ENCODE measurements at places on chromosomes 5 and 9.

- no peak for DNase-seq
These were observed 157.8 kb downstream of the NXNL2 start for GRCh38 chr9:88692827-88693226.

- DNase-seq: no peak
These were observed 222.4 kb upstream of the IRX4 start for GRCh38 chr5:2105141-2105540.

DNA sequence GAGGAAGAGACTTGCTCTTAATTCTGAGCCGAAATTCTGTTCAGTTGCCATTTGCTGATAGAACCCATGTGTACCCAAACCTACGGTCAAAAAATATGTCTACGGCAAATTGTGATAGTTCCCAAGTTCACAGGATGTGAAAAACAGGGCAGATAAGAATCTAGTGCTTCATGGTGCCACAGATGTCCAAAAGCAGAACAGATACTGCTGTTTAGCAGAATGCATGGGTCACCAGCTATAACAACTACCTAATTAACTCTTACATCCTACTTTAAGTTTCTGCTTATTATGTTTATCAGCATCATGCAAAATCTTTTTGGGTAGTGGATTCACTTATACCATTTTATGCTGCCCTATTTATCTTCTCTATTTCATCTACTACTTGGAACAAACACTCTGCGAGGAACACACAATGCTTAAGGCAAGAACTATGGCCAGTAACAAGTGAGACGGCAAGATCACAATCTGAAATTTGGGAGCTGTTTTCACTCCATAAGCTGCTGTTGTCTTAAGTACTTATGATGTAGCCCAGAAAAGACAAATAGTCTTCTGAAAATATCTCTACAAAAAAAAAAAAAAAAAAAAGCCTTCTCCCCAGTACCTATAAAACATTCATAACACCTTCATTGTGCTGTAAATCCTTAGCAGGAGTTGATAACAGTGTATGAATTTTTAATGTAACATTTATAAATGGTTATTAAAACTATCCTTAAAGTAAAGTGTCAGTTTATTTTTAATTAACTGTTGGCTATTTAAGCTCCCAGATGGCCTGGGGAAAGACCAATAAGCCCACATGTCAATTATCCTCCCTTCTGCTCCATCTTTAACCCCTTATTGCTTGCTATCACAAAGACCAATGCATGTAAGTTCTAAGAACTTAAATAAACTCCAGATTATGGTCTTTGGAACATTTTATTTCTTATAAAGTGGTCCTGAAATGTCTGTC, 232.3 kb downstream of the TLR4 start:
- DNase-seq: peak; percentile 27

DNA sequence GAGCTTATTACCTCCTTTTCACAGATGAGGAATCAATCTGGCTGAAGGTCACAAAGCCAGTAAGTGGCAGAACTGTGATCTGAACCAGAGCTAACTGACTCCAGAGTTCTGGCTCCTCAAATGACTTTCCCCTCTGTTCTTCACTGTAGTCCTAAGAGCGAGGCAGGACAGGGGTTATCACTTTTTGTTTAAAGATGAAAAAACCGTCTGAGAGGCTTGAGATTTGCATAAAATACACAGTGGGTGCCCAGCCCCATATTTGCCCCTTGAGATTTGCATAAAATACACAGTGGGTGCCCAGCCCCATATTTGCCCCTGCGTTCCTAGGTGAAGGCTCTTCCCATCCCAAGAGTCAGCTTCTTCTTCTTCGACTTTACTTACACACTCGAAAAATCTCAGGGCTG, 667 bp downstream of the FBXO10 start:
- no peak for DNase-seq

DNA sequence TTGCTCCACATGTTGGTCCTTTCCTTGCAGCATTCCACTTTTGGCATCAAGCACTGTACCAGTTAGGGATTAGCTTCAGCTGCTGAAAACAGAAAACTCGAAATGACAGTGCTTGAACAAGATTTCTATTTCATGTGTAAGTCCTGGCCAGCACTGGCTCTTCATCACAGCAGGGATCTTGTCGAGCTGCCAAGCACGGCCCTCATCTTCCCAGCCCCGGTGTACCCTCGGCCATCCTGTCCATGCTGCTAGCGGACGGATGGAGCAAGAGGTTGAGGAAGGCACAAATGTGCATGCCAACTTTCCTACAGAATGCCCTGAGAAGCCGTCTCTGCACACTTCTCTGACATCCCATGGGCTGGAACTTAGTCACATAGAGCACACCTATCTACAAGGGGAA, 130.6 kb downstream of the TENT4A start:
- DNase-seq: no peak

DNA sequence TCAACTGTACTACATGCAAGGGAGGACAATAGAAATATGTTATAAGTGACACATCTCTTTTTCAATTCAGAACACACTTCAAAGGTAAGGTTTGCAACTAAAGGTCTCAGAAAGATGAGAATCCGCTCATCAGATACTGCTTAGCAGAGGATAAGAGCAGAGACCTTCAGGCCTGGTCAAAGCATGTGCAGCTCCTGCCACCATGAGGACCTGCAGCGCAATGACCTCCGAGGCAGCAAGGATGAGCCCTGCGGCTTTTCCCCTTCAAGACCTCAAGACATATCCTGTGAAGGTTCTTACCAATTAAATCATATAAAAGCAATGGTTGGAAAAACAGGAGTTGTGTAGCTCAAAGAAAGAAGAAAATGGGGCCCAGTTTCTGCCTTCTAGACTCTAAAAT, 135.8 kb downstream of the TRIM36 start:
- no peak for DNase-seq

DNA sequence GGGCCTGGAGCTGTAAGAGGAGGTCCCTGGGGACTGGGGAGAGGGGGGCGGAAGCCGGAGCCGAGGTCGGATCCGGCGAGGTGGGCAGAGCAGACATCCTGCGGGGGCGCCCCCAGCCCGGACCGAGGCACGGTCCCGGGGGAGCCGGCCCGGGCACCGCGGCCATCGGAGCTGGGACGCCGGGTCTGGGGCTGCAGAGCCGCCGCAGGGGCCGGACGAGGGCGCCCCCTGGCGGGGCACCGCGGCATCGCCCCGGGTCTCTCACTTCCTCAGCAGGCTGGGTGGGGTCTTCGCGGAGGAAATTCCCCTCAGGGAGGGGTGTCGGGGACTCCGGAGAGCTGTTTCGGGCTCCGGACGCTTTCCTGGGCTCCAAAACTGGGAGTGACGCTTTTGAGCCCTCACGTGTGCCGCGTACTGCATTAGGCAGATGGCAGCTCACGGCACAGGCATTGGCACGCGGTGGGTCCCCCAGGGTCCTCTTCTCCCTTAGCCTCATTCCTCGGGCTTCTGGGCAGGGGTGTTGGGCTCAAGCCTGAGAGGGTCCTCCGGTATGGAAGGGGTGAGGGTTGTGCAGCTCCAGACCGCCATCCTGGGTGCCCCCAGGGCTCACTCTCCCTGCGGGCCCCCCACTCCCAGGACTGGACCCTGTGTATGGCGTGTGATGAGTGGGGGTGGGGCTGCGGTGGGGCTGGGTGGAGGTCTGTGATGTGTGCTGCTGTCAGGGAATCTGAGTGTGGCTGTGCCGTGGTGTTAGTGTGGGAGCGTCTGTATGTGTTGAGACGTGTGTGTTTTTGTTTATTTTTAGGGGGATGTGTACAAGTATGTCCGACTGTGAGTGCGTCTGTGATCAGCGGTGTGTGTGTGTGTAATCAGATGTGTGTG, 29.6 kb downstream of the LHX2 start:
- DNase-seq: peak; percentile 38

DNA sequence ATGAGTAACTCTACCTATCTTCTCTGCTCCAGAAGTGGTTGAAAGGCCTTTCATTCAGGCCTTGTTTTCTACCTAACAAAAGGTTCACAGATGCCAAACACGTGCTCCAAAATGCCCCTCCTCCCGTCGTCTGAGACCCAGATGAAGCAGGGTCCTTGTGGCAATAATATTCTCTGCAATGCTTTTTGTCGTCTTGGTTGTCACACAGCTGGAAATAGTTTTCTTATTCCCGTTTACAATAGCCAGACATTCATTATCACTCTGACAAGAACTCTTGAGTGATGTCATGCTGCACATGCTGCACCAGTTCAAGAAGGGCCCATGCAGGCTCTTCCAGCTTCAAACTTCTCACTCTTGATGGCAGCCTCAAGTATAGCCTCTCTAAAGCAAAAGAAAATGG, 7.8 kb downstream of the LPAR1 start:
- no peak for DNase-seq

- DNase-seq: no peak
These were observed 123.6 kb upstream of the SLC1A3 start for GRCh38 chr5:36482812-36483211.

DNA sequence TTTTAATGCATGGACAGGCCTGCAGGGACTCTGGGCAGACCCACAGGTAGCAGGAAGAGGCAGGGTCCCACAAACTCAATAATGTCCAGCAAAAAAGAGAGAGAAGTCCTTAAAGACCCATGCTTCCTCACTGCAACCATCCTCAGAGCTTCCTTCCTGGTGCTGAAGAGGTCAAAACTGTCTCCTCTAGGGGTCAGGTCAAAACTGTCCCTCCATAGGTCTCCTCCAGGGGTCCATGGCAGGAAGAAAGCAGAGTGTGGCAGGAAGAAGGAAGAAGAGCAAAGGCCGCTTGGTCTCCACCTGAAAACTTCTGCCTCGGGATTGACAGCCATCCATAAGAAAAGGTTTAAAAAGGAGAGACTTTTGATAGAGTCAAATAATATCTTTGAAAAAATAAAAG, 261.9 kb upstream of the TRIM32 start:
- DNase-seq: no peak

- no peak for DNase-seq
These were observed 193.1 kb upstream of the PTGER4 start for GRCh38 chr5:40486437-40487275.

- no peak for DNase-seq
These were observed 434.4 kb upstream of the ACTBL2 start for GRCh38 chr5:57917004-57917403.

GRCh38 chr9:113531919-113532808, 68.6 kb downstream of the RGS3 start:
- DNase-seq: no peak

GRCh38 chr9:127651697-127652610, 39.9 kb downstream of the STXBP1 start:
- DNase-seq: no peak

GRCh38 chr5:116370886-116371285, 203.7 kb downstream of the SEMA6A start:
- peak; percentile 8 for DNase-seq

DNA sequence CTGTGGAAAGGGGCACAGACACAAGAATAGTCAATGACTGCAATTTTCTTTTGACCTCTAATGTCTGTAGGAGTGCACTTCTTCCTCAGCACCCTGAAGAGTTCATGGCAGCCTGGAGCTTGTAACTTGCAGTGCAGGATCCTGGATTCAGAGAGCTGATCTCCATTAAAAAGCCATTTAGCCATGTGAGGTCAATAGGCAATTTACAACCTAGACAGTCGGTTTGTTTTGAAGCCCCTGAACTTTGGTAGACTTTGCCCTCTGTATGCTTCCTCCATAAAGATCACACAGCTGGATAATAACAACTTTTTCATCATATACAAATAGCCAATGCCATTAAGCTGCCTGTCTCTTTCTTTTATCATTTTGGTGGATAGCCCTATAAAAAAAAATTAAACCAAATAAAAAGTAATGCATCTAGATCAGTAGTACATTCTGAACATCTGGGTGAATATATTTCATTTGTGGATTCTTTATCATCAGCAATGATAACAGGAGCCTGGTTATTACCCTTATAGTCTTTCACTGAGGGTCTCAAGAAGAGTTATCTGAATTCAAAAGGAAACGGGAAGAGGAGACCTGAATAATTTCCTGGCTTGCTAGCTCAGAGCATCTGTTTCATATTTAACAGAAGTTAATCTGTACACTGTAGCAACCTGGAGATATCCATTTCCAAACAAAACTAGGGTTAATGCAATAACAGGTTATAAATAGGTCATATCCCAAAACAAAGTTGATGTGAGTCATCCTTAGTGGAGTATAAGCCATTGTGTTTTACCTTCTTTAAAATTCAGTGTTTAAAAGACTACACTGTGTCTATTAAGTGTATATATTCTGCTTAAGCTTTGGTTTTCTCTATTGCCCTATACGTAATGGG, 193.8 kb upstream of the ACTBL2 start:
- no peak for DNase-seq

GRCh38 chr5:135714126-135714894, 120.2 kb upstream of the SLC25A48 start:
- no peak for DNase-seq

DNA sequence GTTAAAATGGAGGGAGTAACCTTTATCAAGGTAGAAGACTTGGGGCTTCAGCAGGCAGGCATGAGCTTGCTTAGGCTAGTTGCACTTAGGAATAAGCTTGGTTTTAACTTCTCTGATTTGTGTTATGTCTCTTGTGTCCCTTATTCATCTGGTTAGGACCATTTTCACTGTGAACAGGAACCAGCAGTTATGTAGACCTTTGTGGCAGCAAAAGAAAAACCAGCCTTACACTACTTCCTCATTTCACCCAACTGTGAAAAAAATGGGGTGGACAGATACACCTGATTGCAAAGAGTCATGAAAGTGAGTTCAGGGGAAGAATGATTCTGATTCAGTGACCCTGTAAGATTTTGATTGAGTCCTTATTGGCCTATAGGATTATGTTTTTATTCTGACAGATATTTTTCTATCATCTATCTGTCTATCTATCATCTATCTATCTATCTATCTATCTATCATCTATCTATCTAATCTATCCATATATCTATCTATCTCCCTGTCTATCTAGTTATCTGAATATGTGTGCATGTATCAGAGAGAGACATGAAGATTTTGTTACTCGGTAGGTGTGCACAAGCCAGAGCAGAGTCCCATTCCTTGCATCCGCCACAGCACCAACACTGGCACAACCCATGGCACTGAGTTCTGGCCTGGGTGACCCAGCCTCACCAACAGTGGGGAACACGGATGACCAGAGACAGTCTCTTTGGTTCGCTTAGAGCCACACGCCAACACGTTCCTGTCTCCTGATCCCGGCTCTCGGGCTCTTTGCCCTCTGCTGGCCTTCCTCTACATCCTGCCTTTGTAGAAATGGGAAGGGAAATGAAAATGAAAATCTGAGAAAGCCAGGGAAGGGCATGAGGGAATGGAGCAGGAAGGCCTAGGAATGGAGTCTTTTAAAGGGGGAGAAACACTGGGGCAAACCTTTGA, 1.3 kb upstream of the ZNF366 start:
- no peak for DNase-seq

GRCh38 chr5:177183766-177184360, 50.3 kb downstream of the NSD1 start:
- DNase-seq: no peak

GRCh38 chr9:120383999-120384924, 195.7 kb downstream of the CDK5RAP2 start:
- no peak for DNase-seq

DNA sequence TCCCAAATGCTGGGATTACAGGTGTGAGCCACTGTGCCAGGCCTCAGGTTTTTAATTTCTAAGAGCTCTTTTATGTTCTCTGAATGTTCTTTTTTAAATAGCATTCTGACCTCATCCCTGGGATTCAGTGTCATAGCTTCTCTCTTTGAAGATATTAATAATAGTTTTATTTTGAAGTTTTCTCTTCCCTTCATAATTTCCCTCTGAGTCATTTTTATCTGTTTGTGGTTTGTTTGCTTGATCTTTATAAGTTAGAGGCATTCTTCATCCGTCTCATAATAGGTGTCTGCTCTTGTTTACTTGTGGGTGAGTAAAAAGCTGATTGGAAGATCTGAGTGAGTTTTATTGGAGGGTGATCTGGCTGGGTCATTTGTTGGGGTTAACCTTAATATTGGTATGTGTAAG, 12.5 kb upstream of the MAMDC2 start:
- DNase-seq: no peak
